Chondrocyte (in vitro differentiated cells): ENCODE measurements at places on chromosomes 7 and 10. TPM values are rescaled to one million over a fixed set of nuclear protein-coding genes. Genes with fewer than 3 reads are reported as not detected.
A peak's percentile ranks its signal among the peaks of the same experiment; 100 is the strongest.

Gene CDHR1
- total RNA-seq, result 0.24 to 5.1 TPM (median 3.5 TPM) in 3 replicates

Gene MNX1
- total RNA-seq, result not detected in 3 replicates

Gene BRAF
- total RNA-seq, result 19.8 to 24.7 TPM (median 20.9 TPM) in 3 replicates

Gene HECW1
- 0.65 to 1.9 TPM (median 1.5 TPM) in 3 replicates for total RNA-seq

Gene CNPY1
- total RNA-seq, result not detected in 3 replicates

Gene UPK3B
- total RNA-seq, result 0.46 to 1.4 TPM (median 0.62 TPM) in 3 replicates

Gene WBP1L
- 95.3 to 97.1 TPM (median 95.8 TPM) in 3 replicates for total RNA-seq

Gene TMEM196
- total RNA-seq, result not detected in 3 replicates

Gene LIPJ
- total RNA-seq, result not detected in 3 replicates

Gene ADK
- total RNA-seq, result 29.6 to 44.8 TPM (median 31.9 TPM) in 3 replicates

Gene PHYHIPL
- total RNA-seq, result 0.15 to 0.70 TPM (median 0.20 TPM) in 3 replicates

- peaks cover 8% of the 10 kb centered on the region for H3K4me1 ChIP-seq
- DNase-seq, result no peak
- no peaks in the 10 kb centered on the region for H3K36me3 ChIP-seq
- no peak overlapping the region for H3K27ac ChIP-seq
- H3K4me3 ChIP-seq, result no peak overlapping the region
- H3K27me3 ChIP-seq, result peaks cover 30% of the 10 kb centered on the region
These were observed 214.0 kb upstream of the PRSS1 start for GRCh38 chr7:142535123-142535779.

- H3K27me3 ChIP-seq, result no peaks in the 10 kb centered on the region
- no peak overlapping the region for H3K4me3 ChIP-seq
- H3K27ac ChIP-seq, result no peak overlapping the region
These were observed 223.8 kb downstream of the KIAA1217 start for GRCh38 chr10:24432478-24433416.

DNA sequence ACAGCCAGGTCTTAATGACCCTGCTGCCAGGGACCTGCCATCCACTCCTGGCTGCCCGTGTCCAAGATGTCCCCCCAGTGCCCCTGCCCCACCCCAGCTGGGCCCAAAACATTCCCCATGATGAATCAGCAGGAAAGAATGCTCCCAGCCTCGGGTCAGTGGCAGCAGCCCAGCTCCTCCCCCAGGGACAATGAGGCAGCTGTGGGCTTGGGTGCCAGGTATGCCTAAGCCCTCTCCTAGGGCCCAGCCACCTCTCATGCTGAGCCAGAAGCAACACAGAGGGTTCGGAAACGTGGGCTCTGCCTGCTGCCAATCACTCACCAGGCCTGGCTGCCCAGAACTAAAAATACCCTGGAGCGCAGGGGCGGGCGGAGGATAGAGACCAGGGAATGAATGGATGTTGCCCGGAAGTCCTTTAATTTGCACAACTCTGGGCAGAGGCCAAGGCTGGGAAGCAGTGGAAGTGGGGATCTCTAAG lies 1.5 kb upstream of the LOXL4 start:
- peak overlapping the region; percentile 85 for H3K27ac ChIP-seq
- no peaks in the 10 kb centered on the region for H3K36me3 ChIP-seq
- H3K4me3 ChIP-seq, result no peak overlapping the region

DNA sequence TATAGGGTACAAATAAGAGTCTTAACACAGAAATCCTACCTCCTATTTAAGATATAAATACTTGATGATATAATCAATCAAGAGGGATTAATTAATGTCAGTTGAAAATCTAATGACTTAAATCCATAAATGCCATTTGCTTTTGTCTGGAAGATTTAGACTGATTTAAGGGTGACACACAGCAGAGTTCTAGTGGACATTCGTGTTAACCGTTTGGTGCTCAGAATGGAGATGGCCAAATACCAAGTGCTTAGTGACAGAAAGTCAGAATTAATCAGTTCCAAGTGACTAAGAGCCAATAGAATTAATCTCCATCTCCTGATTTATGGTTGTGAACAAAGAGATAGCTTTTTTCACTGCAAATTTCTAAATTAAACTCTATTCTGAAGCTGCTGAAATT lies 36.2 kb downstream of the NAMPT start:
- no peaks in the 10 kb centered on the region for H3K27me3 ChIP-seq
- no peak overlapping the region for H3K27ac ChIP-seq
- no peaks in the 10 kb centered on the region for H3K4me1 ChIP-seq

DNA sequence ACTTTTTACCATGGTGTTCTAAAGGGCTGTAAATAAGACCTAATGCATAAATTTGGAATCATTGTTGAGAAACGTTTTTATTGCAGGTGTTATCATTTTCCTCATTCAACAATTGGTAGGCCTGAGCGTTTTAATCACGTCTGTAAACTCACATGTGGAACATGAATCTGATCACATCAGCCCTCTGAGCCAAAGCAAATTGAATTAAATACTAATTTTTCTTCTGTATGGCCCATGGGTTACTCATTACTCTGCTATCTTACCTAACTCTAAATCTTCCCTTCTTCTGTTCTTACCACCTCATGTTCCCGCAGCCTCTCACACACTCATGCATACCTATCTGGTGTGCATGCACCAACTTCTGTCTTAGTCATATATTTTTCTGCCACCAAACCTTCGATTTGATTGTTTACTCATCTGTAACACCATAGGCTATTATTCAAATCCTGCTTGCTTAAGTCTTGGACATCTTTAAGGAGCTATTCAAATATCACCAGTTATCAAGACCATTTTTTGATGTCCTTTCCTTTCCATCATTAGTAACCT lies 82.3 kb downstream of the NXPH1 start:
- H3K4me1 ChIP-seq, result no peaks in the 10 kb centered on the region
- no peak for DNase-seq
- H3K36me3 ChIP-seq, result no peaks in the 10 kb centered on the region

DNA sequence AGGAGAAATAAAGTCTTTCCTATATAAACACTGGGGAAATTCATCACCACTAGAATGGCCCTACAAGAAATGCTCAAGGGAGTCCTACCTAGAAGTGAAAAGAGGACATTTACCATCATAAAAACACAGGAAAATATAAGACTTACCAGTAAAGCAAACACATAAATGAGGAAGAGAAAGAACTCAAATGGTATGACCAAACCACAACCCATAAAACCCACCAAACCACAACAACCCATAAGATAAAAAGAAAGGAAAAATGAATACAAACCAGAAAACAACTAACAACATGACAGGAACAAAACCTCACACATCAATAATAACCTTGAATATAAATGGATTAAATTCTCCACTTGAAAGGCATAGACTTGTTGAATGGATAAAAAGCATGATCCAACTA lies 71.9 kb upstream of the DIP2C start:
- peaks cover 25% of the 10 kb centered on the region for H3K27me3 ChIP-seq
- no peak overlapping the region for H3K4me3 ChIP-seq
- no peak overlapping the region for H3K27ac ChIP-seq
- DNase-seq, result no peak
- peaks cover 17% of the 10 kb centered on the region for H3K36me3 ChIP-seq

DNA sequence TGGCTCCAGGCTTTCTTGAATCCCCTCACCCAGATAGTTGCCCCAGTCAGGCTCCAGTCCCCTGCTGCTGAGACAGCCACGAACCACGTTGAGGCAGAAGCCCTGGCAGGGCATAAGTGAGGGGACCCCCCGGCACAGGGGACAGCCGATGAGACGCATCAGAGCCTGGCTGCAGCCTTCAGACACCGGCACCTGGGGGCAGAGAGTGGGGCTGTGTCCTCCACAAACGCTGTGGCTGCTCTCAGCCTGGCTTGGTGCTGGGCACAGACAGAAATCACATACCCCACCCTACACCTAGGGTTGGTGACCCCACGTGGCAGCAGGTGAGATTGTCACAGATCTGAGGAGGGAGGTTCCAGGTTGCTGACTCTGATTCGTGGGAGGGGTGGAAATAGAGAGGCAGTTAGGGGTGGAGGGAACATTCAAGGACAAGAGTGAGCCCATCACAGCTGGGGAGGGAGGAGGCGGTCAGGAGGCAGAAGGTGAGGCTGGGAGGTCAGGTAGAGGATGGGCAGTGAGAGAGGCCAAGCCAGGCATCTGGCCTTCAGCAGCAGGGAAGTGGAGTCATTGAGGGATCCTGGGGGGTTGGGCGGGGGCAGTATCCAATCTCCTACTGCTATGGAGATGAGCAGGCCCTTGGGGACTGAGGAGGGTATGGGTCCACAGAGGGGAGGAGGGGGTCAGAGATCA lies 3.2 kb downstream of the GPC2 start:
- peaks cover 6% of the 10 kb centered on the region for H3K36me3 ChIP-seq
- no peak overlapping the region for H3K27ac ChIP-seq
- DNase-seq, result peak; percentile 79
- H3K4me3 ChIP-seq, result no peak overlapping the region

GRCh38 chr7:93877742-93878141 lies 12.8 kb downstream of the TFPI2 start:
- H3K4me3 ChIP-seq, result no peak overlapping the region
- peaks cover 5% of the 10 kb centered on the region for H3K4me1 ChIP-seq
- H3K27ac ChIP-seq, result no peak overlapping the region
- no peak for DNase-seq

DNA sequence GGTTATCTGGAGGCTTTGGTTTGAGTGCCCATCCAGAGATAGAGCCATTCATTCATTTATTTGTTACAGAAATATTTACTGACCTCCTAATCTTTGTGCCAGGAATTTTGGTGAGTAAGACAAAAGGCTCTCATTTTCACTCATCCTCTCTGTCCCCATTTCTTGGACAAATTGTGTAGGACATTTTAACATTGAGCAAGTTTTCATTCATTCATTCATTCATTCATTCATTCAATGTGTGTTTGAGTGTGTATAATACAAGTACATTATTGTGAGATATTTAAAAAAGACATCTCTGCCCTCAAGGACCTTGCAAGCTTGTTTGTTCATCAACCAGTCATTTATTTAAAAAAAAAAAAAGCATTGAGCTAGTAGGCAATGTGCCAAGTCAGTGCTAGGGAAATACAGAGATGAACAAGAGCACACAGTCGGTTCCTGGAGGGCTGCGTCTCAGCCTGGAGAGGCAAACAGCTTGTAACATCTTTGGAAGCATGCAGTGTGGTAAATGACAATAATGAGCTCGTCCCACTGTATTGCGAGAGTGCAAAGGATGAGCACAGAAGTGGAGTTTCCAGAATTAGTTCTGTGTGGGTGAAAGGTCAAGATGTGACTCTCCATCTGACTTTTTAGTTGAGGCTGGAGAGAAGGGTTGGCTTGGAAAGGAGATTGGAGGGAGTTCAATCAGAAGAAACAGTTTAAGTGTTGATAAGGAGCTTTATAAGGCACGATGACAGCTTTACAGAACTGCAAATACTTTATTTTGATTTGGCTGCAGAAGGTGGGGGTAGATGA lies 50.5 kb upstream of the HBP1 start:
- no peaks in the 10 kb centered on the region for H3K27me3 ChIP-seq
- H3K4me1 ChIP-seq, result peaks cover 26% of the 10 kb centered on the region
- DNase-seq, result no peak
- H3K36me3 ChIP-seq, result no peaks in the 10 kb centered on the region

- H3K4me3 ChIP-seq, result no peak overlapping the region
- peaks cover 6% of the 10 kb centered on the region for H3K27me3 ChIP-seq
- DNase-seq, result no peak
- no peak overlapping the region for H3K27ac ChIP-seq
- no peaks in the 10 kb centered on the region for H3K36me3 ChIP-seq
- H3K4me1 ChIP-seq, result no peaks in the 10 kb centered on the region
These were observed 17.3 kb downstream of the MLXIPL start for GRCh38 chr7:73606801-73607691.

- H3K27ac ChIP-seq, result no peak overlapping the region
- DNase-seq, result no peak
- H3K27me3 ChIP-seq, result no peaks in the 10 kb centered on the region
- peaks cover 4% of the 10 kb centered on the region for H3K4me1 ChIP-seq
These were observed 160.5 kb upstream of the TNRC18 start for GRCh38 chr7:5584096-5584495.

DNA sequence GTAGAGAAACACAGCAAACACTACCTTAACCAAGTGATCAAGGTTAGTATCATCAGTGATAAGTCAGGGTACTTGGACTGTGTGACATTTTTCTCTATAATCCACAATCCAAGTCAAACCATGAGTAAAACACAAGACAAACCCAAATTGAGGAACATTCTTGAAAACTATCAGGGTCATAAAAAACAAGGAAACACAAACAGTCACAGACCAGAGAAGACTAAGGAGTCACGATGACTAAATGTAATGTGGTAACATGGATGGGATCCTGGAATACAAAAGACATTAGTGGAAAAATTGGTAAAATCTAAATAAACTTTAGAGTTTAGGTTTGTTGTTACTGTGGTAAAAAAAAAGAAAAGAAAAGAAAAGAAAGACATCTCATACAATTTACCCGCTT lies 103.8 kb downstream of the ARMH3 start:
- peaks cover 32% of the 10 kb centered on the region for H3K36me3 ChIP-seq
- H3K4me3 ChIP-seq, result no peak overlapping the region
- no peak overlapping the region for H3K27ac ChIP-seq
- H3K27me3 ChIP-seq, result no peaks in the 10 kb centered on the region
- no peak for DNase-seq

DNA sequence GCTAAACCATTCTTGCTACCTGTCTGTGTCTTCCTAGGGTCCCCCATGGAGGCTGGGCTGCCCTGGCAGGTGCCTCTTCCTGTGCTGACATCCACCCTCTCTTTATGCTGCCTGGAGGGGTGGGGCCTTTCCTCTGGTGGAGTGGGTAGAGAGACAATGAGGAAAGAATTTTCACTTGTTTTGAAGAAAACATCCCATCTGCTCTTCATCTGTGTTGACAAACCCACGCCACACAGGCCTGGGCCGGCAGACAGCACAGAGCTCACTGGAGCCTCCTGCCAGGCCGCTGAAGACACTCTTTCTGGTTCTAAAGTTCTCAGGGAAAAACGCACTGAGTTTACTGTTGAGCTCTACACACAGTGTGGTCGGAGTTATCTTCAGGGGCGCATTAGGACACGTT lies 328.2 kb downstream of the GLRX3 start:
- H3K27ac ChIP-seq, result no peak overlapping the region
- DNase-seq, result no peak
- no peaks in the 10 kb centered on the region for H3K4me1 ChIP-seq
- H3K4me3 ChIP-seq, result no peak overlapping the region

DNA sequence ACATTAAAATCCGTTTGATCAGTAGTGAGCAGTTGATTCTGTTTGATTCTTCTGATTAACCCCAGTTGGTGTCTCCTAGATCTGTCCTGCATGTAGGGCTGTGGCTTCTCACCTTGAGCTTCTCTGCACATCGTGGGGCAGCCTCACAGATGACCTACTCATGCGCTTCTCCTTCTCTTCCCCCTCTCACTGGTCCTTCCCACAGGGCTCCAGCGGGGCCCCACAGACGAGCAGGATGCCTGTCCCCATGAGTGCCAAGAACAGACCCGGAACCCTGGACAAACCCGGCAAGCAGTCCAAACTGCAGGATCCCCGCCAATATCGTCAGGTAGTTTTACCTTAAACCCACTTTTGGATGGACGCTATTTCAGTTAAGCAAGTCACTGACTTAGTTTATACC lies 178.9 kb downstream of the ARHGAP21 start:
- no peak for DNase-seq
- peaks cover 22% of the 10 kb centered on the region for H3K36me3 ChIP-seq
- H3K27ac ChIP-seq, result no peak overlapping the region
